ENCODE measurements at places on chromosomes 7 and 10.

GRCh38 chr10:88450201-88450600 lies 132.9 kb downstream of the RNLS start:
- no peak for DNase-seq

DNA sequence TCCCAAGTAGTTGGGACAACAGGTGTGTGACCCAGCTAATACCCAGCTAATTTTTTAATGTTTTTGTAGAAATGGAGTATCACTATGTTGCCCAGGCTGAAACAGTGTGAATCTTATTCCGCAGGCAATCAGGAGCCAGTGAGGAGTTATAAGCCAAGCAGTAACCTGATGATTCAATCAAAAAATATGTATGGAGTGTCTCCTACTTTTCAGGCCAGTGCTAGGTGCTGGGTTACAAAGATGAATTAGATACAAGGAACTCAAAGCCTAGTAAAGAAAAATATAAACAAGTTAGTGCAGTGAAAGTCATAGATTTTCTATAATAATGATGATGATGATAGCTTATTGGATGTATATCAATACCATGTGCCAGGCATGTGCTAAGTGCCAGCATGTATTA lies 13.2 kb upstream of the IFRD1 start:
- DNase-seq: no peak

- no peak for DNase-seq
These were observed 76.2 kb upstream of the ICA1 start for GRCh38 chr7:8338206-8338605.

DNA sequence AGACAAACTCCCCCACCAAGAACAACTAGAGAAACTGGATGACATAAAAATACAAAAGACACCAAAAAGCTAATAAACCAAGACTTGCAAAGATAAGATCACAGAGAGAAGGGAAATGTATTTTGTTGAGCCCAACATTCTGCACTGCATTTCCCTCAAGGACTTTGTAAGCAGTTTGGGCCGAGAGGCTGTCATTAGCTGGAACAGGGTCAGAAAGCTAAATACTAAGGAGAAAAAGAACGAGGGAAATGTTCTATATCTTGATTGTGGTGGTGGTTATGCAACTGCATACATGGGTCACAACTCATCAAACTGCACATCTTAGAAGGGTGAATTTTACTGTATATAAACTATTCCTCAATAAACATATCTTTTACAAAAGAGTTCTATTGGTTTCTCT lies 315.0 kb downstream of the IPMK start:
- no peak for DNase-seq

DNA sequence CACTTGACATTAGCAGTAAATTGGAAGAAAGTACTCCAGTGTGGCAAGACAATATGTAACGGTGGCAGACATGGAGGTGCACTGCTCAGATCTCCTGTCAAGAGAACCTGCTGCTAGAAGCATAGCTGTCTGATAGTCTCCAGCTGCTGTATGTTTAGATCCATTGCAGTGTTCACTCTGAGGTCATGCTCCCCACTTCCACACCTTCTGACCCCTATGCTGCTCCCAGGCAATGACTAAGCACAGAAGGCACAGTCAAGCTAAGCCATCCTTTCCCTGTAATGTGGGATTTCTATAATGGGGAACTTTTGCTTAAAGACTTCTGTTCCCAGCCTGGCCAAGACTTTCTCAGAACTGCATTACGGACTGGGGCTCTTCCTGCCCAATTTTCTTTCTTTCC lies 315.8 kb downstream of the HPSE2 start:
- DNase-seq: no peak

Data from epithelial cell of proximal tubule (primary cell).